ENCODE measurements at places on chromosomes 4 and X.

DNA sequence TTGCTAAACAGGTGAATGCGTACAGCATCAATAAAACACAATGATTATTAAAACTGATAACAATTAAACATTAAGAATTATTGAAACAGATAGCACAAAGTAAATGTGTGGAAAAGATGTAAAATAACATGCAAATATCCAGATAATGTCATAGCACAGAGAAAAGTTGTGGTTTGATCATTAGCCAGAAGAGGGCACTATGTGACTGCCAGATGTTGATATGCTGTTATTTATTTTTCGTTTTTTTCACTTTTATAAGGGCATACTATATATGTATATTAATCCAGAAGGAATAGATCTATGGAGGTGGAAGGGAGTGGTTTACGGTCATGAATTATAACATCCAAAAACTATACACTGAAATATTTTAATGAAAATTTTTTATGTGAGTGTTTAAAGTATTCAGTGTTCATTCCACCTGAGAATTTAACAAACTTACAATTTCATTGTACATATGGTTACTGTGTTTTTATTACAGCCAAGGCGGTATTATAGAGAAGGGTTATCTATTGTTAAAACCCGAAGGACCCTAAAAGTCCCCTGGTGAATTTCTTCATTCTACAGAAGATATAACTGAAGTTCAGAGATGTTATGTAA, 211.9 kb upstream of the UGT8 start:
- DNase-seq: peak; percentile 65

- no peak for DNase-seq
These were observed 18.8 kb upstream of the AREG start for GRCh38 chr4:74426101-74426500.

DNA sequence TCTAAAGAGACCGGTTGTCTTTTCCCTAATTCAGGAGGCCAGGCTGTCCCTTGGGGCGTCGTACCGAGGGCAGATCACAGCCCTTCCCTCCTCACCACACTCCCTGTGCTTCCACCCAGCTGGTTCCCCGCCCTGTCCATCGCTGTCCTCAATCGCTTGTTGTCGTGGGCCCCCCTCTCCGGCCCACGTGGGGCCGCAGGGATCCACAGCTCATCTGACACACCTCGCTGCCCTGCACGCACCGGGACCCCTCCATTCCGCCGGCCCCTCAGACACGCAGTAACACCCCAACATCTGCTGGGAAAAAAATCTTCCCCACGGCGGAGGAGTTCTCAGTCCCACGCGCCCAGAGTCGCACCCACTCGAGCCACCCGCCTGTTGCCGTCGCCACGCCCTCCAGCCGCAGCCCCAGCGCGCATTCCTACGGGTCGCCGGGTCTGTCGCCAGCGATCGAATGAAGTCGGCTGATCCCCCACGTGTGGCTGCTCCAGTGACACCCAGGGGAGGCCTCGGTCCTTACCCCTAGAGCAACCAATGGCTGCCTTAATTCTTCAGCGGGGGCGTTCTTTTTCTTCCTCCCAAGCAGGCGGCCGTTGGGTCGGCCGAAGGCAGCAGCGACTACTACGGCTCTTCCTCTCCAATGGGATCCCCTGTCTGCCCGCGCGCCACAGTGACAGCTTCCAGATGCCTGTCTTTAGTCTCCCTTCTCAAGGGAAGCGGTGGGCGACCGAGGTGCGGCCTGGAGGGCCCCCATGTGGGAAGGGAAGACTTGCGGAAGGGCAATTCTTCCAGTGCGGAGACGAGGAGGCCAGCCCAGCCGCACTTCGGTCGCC, 893 bp upstream of the SEPTIN11 start:
- peak; percentile 87 for DNase-seq

GRCh38 chr4:168183717-168184571, 91.6 kb downstream of the ANXA10 start:
- DNase-seq: peak; percentile 65

DNA sequence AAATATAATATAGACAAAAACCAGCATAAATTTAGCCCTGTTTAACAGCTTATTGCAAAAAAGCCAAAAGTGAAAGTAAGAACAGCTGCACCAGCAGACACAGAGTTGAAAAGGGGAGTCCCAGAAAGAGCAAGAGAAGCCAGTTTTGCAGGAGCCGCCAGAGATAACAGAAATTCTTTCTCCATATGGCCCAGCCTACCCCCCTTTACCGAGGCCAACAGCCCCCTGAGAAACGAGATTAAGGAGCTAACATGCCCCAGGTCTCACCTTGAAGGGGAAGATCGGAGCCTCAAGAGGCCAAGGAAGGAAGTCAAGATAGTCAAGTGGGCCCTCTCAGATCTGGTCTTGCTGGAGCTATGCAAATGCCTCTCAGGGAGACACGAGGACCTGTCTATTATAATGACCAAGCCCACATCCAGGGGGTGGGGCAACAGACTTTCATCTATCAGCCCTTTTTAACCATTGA, 4.8 kb downstream of the ACOX3 start:
- DNase-seq: peak; percentile 75

DNA sequence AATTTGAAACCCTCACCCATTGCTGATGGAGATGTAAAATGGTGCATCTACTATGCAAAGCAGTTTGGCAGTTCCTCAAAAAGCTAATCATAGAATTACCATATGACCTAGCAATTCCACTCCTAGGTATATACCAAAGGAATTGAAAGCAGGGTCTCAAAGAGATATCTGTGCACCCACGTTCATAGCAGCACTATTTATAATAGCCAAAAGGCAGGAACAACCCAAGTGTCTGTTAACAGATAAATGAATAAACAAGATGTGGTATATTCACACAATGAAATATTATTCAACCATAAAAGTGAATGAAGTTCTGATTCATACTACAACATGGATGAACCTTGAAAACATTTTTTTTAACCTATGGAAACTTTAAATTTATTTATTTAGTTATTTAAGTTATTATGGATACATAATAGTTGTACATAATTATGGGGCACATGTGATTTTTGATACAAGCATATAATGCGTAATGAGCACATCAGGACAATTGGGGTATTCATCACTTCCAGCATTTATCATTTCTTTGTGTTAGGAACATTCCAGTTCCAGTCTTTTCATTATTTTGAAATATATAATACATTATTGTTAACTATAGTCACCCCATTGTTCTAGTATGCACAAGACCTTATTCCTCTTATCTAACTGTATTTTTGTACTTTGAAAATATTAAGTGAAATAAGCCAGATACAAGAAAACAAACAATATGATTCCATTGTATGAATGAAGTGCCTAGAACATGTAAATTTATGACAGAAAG, 205.6 kb upstream of the CNKSR2 start:
- DNase-seq: no peak

GRCh38 chr4:94536649-94537469, 85.1 kb downstream of the PDLIM5 start:
- DNase-seq: no peak

DNA sequence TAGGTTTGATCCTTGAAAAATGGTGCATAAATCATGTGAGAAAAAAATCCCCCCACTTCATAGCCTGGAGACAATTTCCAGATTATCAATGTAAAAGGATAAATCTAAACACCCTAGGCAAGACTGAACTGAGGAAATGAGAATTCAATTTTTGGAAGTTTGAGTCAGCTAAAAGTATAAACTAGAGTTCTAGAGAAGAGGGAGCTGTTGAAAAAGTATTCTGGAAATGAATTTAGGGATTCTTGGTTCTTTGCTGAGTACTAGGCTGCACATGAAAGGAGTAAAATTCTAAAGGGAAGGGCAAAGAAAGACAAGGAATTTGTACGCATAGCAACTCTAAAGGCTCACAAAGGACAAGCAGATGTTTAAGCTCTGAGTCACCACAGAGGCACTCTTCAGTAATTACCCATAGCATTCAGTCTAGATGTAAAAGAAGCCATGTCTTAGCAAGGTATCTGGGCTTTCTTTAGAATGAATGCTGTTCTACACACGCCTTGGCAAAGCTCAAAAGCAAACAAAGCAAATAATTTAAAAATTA, 896.5 kb downstream of the PDHA2 start:
- no peak for DNase-seq

DNA sequence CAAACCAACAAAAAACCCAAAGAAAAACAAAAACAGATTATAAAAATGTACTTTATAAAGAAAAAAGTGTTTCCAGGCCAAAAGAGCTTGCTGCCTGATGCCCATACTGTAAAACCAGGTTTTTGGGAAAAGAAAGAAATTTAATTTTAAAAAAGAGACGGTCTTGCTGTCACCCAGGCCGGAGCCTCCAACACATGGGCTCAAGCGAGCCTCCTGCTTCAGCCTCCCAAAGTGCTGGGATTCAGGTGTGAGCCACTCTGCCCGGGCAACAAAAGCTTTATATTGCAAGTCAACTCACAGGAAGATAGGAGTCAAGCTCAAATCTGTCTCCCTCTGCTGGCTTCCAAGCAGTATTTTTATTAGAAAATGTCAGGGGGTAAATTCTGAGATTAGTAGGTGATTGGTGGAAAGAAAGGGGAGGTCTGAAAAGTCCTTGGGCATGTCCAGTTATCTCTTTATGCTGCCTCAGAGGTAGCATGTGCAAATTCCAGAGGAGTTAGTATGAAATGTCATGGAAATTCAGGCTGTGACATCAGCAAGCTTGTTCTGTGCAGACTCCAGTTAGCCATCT, 39.4 kb downstream of the MGST2 start:
- peak; percentile 57 for DNase-seq

DNA sequence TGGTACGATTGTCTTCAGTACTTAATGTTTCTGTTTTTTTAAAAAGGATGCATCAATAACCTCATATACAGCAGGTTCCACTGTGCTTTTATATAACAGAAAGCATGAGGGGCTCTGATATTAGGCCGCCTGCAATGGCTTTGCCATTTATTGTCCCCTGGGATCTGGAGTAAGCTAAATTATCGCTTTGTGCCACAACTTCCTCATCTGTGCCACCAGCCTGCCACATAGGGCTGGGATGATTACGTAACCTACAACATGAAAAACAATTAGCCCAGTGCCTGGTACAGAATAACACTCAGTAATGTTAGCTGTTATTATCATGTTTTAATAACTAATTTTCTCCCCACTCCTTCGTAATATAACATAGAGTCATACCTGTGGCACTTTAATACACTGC, 65.5 kb upstream of the TRIM2 start:
- DNase-seq: peak; percentile 91

GRCh38 chr4:153258750-153259149, 54.5 kb downstream of the TRIM2 start:
- no peak for DNase-seq

DNA sequence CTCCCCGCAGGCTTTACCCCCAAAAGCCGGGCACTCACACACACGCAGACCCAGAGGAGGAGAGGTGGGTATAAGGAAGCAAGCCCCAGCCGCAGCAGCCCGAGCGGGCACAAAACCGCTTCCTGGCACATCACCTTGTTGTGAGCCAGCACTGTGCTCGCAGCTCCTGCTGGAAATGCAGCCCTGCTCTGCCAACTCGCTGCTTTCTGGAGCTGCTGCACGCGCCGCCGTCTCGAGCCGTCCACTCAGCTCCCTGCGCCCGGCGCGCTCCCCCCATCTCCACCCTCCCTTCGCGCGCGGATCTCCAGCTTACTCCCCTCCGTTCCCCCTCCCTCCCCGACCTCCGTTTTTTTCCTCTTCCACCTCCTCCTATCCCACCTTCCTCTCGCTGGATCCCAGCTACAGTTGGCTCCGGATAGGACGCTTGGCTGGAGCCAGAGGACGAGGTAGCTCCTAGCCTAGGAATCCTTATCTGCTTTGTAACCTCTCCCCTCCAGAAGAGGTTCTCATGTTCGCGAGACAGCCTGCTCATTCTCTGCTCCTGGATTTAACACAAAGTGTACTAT, at the start of gene SPOCK3:
Gene SPOCK3 (minus strand): TSS at position 179 of the 566 bp plus-strand sequence.
- peak; percentile 57 for DNase-seq

GRCh38 chr4:74638001-74638400, 156.3 kb downstream of the BTC start:
- no peak for DNase-seq

DNA sequence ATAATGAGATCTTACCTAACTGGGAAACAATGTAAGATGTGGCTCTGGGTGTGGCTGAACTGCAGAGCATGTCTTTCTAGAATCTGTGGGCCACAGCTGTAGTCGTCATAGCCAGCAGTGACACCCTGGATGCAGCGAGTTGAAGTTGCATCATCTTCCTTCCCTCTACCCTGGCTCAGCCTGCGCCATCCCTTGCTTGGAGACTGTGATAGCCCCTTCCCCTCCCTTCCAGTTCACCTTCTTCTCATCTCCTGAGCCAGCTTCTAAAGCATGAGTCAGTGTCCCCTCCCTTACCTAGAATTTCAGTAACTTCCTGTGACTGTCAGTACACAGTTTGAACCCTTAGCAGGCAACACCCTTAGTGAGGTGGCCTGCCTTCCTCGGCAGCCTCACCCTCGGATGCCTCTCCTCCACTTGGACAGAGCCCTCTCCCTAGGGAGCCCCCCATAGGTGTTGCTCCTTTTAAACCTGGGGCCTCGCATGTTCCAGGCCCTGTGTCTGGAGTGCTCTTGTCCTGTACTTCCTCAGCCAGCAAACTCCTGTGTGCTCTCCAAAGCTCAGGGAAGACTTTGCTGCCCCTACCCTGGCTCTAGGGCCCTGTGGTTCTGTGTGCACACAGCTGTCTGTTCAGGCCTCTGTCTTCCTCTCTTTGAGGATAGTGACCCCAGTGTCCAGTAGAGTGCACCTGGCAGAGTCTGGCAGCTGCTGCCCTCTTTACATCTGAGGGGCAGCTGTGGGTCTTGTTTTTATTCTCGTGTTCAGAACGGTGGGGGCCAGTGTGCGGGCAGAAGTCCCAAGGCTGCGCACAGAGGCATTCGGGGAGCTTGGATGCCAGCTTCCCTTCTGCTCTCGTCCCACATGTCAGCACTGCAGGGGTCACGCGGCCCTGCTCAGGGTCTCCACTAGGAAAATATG, 43.7 kb upstream of the TADA2B start:
- no peak for DNase-seq

GRCh38 chrX:9671998-9672397, 93.6 kb downstream of the GPR143 start:
- no peak for DNase-seq

- DNase-seq: no peak
These were observed 207.1 kb downstream of the ZNF330 start for GRCh38 chr4:141427726-141428296.

GRCh38 chrX:22859642-22860041, 140.1 kb upstream of the DDX53 start:
- DNase-seq: no peak

DNA sequence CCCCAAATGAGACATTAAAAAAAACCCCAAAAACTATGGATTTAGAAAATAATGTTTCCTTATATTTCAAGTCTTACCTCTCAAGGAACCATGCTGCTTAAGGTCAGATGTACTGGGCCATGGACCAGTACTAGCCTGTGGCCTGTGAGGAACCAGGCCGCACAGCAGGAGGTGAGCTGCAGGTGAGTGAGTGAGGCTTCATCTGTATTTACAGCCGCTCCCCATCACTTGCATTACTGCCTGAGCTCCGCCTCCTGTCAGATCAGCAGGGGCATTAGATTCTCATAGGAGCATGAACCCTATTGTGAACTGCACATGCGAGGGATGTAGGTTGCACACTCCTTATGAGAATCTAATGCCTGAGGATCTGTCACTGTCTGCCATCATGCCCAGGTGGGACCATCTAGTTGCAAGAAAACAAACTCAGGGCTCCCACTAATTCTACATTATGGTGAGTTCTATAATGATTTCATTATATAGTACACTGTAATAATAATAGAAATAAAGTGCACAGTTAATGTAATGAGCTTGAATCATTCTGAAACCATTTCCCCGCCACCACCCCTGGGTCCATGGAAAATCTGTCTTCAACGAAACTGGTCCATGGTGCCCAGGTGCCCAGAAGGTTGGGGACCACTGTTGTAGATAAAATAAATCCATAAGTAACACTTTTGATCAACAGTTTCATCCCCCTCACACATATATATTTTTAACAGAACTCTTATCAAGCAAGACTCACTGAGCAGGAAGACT, 105.3 kb upstream of the CBR4 start:
- DNase-seq: no peak

Data from OCI-M1 (cell line).